Activated CD8-positive, alpha-beta memory T cell treated with anti-CD3 and anti-CD28 coated beads for 24 hours (primary cell): ENCODE measurements at places on chromosomes 6 and 20.

DNA sequence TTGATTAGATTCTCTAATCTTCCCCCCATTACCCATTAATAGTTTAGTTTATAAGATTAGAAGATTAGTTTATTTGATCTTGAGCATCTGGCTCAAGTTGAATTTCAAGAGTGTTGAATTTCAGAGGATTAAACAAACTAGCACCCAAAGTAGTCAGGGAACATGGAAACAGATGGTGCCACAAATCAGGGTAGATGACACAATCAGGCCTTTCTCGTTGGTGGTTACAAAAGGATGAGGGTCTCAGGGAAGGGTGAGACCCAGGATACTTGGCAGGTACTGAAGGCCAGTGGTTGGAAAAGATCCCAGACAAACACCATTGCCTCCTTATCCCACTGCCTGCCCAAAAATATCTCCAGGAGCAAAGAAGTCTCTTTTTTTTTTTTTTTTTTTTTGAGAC, 29.5 kb upstream of the ADGRF1 start:
- DNase-seq = no peak

- no peak for DNase-seq
Measured at GRCh38 chr6:100194535-100194934, 200.5 kb upstream of the MCHR2 start.

DNA sequence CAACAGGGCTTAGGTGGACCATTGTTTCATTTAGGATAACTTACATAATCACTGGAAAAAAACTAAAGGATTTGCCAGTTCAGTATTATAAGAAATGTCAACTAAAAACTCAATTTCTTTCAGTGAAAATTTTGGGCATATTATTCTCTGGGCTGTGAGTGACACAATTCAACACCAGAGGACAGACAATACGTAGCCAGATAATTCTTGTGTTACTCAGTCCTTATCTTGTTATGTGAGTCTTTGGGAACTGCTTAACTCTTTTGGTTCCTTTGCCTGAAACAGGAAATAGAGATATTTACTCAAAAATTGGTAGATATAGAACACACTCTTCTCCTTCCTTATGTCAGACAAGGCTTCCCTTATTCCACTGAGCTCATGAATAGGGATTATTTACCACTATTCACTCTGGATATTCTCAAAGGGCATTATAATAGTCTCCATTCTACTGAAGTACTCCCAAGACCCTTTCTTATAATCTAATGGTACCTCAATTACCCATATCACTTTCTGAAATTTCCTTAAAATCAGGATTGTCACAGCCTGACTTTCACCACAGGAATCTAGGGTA, 4.9 kb upstream of the BEND6 start:
- no peak for DNase-seq

DNA sequence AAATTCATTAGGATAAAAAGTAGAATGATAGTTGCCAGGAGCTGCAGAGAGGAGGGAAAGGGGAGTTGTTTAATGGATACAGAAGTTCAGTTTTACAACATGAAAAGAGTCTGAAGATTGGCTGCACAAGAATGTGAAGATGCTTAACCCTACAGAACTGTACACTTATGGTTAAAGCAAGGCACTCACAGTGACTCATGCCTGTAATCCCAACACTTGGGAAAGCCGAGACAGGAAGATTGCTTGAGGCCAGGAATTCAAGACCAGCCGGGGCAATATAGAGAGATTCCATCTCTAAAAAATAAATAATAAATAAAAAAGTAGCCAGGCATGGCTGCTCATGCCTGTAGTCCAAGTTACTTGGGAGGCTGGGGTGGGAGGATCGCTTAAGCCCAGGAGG, 174.0 kb downstream of the TASP1 start:
- no peak for DNase-seq

DNA sequence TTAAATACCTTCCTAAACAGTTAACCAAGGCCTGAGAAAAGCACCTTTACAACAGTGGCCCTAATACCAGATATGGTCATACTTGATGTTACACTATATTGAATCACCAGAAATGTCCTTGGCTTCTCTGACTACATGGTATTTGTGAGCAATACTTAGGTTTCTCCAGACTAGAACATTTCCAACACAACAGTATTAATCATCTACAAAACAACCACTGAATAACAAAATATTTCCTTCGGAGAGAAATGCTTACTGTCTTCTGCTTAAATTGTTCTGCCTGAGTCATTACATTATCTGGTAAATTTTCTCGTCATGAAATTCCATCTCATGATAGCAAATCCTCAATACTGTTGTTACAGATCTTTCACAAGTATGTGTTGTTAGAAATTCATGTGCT, 252.9 kb upstream of the RUNX2 start:
- DNase-seq = no peak

GRCh38 chr6:165906-166305, 126.4 kb upstream of the DUSP22 start:
- no peak for DNase-seq

GRCh38 chr20:43953919-43954592, 39.4 kb downstream of the TOX2 start:
- DNase-seq = no peak

GRCh38 chr6:114068771-114069170, 97.8 kb upstream of the HDAC2 start:
- no peak for DNase-seq

DNA sequence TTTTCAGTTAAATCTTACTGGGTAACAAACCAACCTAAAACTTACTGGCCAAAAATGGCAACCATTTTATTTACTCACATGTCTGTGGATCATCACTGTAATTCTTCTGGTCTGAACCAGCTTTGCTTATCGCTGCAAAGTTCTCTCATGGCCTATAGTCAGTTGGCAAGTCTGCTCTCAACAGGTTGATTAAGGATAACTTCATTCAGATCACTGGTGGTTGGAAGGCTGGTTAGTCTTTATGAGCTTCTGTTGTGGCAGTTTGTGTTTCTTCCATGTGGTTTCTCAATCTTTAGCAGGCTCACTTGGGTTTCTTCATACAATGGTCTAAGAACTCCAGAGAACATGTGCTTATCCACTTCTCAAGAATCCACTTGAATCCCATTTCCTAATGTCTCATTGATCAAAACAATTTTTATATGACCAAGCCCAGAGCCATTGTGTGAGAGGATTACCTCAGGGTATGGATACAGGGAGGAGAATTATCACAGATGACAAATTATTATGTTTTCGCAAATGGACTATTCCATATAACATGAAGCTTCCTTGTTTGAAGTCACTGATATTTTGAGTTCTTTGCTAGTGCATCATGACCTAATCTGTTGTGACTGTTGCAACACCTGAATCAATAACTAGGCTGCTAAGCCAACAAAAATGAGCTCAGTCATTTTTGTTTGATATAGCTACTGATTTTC, 155.4 kb upstream of the BMP2 start:
- no peak for DNase-seq

- DNase-seq = no peak
Measured at GRCh38 chr6:127225497-127225896, 41.2 kb upstream of the RNF146 start.

DNA sequence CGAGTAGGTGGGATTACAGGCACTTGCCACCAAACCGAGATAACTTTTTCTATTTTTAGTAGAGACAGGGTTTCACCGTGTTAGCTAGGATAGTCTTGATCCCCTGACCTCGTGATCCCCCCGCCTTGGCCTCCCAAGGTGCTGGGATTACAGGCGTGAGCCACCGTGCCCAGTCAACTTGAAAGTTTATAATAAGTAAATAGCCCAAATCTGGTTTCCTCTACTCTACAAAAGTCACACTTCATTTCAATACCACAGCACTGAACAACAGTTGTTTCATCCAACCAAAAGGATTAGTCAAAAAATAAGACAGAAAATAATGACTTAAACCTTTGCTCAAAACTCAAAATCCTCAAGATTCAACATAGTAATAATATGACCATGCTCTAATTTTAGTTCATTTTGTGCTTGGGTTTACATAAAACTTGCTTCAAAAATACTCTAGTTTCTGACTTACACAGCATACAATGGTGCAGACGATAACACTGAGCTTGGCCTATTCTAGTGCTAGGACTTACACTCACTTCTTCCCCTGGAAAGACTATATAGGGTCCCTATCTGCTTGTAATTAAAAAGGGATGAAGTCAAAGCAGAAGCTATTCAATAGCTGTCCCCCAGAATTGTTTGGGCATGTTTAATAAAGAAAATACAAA, 56.7 kb downstream of the NT5E start:
- DNase-seq = no peak

DNA sequence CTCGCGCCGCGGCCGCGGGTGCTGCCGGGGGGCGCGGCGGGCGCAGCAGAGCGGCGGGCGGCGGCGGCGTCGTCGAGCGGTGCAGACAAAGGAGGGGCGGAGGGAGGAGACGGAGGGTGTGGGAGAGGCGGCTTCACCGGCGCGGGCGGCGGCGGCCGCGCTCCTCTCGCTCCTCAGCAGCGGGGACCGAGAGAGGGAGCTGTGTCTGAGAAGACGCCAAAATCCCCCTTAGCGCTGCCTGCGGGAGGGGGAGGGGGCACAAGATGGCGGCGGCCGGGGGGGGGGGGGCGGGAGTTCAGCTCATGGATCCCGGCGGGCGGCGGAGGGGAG, 296 bp downstream of the ADNP start:
- no peak for DNase-seq

GRCh38 chr20:10861090-10861489, 187.3 kb upstream of the JAG1 start:
- no peak for DNase-seq

GRCh38 chr6:141965016-141965545, 167.6 kb upstream of the GJE1 start:
- no peak for DNase-seq

- no peak for DNase-seq
Measured at GRCh38 chr6:101454106-101454676, 60.7 kb downstream of the GRIK2 start.

- DNase-seq = no peak
Measured at GRCh38 chr6:11485271-11485670, 52.3 kb upstream of the TMEM170B start.

- no peak for DNase-seq
Measured at GRCh38 chr6:117791012-117791411, 115.7 kb downstream of the NUS1 start.

DNA sequence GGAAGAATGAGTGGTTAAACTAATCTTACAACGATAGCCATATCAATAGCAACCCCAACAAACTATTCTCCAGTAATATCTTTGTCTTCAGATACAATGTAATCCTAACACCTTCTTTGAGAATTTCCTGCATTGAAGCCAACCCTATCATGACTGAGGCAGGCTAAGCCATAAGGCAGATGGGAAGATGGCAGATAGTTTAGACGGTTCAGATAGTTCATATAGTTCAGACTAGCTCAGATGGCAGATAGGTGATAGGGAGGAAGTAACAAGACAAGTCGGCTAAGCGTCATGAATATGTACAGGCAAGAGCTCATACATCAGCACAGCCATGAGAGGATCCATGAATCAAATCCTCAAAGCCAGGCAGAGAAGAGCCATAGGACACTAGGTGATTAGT, 39.1 kb upstream of the BEND6 start:
- DNase-seq = no peak

- no peak for DNase-seq
Measured at GRCh38 chr20:35515949-35516645, 13.4 kb downstream of the C20orf173 start.

DNA sequence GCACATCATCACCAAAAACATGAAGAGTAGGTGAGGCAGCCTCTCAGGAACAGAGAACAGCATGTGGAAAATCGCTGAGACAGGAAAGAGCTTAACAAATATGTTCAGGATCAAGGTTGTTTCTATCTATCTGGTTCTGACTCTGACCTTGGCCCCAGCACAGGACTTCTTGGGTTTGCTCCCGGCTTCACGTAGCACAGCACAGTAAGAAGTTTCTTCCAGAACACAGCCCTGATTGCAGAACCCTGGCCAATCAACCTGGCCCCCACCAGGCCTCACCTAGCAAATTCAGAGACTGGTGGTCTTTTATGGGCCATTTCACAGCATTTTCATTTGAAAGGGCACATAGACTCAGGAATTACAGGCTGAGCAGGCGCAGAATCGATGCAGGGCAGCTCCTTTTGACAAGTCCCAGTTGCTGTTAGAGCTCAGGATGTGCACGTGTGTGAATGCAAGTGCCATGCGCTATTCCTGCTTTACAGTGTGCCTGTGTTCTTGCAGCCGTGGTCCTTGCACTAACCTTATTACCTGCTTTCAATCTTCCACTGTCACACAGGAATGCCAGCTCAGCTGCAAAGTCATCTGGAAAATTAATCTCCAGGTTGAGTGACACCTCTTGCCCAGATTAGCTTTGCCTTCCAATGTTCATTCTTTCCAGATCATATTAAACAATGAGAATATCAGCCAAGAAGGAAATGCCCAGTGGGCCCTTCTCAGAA, 100.5 kb upstream of the SLC2A12 start:
- no peak for DNase-seq

- no peak for DNase-seq
Measured at GRCh38 chr6:54813892-54814291, 32.7 kb upstream of the FAM83B start.

DNA sequence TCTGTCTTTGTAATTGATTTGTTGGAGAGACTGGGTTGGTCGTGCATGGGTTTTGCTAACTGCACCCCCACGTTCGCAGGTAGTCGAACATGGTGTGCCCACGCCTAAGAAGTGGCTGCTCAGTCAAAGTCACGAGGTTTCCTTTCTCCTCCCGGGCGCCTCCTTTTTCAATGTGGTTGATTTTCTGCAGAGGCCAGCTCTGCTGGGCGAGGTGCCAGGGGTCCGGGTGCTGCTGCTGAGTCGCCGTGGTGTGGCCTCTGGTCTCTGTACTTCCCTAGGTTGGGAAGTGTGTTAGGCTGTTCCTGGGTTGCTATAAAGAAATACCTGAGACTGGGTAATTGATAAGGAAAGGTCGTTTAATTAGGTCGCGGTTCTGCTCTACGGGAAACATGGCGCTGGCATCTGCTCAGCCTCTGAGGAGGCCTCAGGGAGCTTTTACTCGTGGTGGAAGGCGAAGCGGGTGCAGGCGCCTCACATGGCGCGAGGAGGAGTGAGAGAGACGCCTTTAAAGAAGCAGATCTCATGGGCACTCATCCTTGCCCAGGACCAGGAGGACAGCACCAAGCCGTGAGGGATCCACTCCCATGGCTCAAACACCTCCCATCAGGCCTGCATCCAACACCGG, 14.1 kb downstream of the OSBPL2 start:
- DNase-seq = no peak

DNA sequence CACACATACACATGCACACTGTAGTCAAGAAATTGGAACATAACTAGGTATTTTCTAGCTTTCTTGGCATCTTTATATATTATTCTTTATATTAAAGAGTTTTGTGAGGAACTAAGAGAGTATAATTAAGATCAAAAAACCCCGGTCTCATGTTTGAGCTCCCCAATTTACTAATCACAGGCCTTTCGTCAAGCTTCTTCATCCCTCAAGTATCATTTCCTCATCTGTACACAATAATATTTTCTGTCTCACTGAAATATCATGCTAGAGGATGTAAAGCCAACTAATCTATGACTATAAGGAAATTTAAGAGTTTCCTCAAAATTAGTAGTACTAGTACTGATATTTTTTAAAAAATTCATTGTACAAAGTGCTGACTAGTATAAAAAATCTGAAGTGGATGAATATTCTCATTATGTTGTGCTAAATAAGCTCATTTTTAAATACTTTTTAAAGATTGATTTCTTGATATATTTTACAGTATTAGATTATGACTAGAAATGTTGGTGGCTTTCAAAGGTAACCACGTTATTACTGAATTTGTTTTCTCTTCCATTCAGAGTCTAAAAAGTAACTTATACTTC, 28.0 kb downstream of the PEX3 start:
- DNase-seq = no peak
